ENCODE measurements at places on chromosomes 7 and 10. TPM values are rescaled to one million over a fixed set of nuclear protein-coding genes. Genes with fewer than 3 reads are reported as not detected.

Gene FAM221A
- 2.3 TPM for total RNA-seq

Gene BTBD16
- 0.29 TPM for total RNA-seq

Gene NEUROG3
- not detected for total RNA-seq

Gene ZEB1
- total RNA-seq: 63.3 TPM

Gene FAM237B
- total RNA-seq: not detected

Gene C7orf57
- not detected for total RNA-seq

Gene COL13A1
- total RNA-seq: 25.6 TPM

GRCh38 chr7:47433564-47433895, 148.4 kb downstream of the TNS3 start:
- H3K4me3 ChIP-seq: no peak overlapping the region
- peaks cover 24% of the 10 kb centered on the region for H3K36me3 ChIP-seq
- no peaks in the 10 kb centered on the region for H3K27me3 ChIP-seq
- peaks cover 41% of the 10 kb centered on the region for H3K4me1 ChIP-seq

GRCh38 chr7:1939434-1940401, 269.6 kb downstream of the ELFN1 start:
- no peak overlapping the region for H3K4me3 ChIP-seq
- H3K36me3 ChIP-seq: peaks cover 2% of the 10 kb centered on the region
- no peaks in the 10 kb centered on the region for H3K27me3 ChIP-seq
- DNase-seq: peak; percentile 86

DNA sequence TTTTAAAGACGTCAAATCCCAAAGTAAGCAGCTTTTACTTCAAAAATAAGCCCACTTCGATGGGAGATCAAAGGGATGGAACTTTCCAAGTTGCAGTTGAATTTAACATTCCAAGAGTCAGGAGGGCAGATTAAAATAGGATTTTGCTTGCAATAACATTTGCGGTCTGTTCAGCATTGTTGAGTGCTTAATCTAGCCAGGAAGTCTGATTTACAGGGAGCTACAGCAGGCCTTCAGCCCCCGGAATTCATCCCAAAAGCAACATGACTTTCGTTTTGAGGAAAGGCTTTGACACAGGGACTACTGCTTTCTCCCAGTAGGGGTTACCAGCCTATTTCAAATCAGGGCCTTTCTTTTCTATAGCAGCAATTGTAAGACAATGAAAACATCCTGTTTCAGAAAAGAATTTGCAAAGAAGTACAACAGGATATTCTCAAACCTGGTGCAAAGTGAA, 279.6 kb upstream of the PITRM1 start:
- H3K27me3 ChIP-seq: no peaks in the 10 kb centered on the region
- H3K27ac ChIP-seq: peak overlapping the region; percentile 96
- H3K36me3 ChIP-seq: no peaks in the 10 kb centered on the region
- H3K4me3 ChIP-seq: no peak overlapping the region
- no peak for DNase-seq

DNA sequence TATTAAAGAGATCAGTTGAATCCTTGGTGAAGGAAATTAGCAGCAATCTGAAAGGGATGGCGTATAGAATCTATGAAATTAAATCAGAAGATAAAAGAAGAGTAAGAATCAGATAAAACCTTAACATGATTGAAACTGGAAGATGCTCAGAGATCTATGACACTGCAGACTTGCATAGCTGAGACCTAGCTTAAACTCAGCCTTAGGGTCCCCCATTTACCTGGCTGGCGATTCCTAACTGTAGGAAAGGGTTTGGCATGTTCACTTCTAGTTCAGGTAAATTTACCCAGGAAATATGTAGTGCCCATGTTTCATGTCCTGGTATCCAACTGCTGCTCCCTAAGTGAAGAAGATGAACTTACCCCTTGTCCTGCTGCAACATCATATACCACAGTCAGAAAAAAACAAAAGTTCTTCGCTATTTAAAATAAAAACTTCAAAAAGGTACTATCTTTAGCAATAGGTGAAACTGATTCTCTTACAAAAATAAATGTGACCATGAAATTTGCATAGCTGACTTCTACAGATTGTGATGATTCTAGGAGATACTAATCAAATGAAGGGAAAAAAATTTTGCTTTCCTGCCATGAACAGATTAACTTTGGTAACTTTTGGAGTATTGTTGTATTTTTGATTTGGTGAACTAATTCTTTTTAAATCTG, 47.8 kb upstream of the TMEM243 start:
- DNase-seq: no peak
- no peak overlapping the region for H3K27ac ChIP-seq
- no peaks in the 10 kb centered on the region for H3K4me1 ChIP-seq

DNA sequence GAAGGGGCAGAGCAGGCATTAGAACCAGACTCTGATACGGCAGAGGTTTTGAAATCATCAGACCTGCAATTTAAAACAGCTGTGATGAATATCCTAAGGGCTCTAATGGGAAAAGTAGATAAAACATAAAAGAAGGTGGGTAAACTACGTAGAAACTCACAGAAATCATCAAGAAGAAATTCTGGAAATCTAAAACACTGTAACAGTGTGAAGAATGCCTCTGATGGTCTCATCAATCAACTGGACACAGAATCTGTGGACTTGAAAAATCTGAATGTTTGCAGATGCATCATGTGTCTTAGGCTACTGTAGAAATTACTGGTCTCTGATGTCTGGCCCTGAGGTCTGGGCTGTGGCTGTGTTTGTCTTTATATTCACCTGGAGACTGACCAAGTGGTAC, 173.0 kb upstream of the NPS start:
- no peak for DNase-seq
- no peaks in the 10 kb centered on the region for H3K27me3 ChIP-seq
- H3K4me1 ChIP-seq: no peaks in the 10 kb centered on the region

DNA sequence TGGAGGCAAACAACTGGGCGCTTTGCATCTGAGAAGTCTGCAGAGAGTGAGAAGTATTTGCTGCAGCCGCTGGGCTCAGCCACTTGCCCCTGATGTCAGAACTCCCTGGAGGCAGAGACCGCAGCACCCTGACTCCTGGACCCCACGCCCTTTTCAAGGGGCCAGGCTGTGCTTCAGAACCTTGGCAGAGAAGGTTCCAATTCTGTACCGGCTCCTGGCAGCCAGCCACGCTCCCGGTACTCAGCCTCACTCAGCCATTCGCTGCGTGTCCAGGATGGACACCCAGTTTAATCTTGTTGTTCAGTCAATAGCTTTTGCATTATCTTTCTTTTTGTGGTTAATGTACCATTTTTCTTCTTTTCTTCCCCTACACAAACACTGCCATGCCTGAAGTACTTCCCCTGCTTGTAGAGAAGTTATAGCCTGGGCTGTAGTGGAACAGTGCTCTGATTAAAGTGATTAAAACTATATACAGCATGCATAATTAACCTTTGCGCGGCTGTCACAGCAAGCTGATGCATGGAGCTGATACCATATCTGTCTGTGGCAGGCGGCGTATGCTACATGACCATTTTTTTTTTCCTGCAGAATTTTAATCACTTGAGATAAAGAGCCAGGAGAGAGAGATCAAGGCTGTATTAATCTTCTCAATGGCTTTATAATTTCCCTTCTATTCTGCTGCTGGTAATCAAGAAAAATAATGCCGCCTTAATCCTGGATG, 578.5 kb downstream of the SDK1 start:
- no peaks in the 10 kb centered on the region for H3K36me3 ChIP-seq
- H3K27me3 ChIP-seq: no peaks in the 10 kb centered on the region
- no peaks in the 10 kb centered on the region for H3K4me1 ChIP-seq
- no peak overlapping the region for H3K27ac ChIP-seq
- DNase-seq: no peak

DNA sequence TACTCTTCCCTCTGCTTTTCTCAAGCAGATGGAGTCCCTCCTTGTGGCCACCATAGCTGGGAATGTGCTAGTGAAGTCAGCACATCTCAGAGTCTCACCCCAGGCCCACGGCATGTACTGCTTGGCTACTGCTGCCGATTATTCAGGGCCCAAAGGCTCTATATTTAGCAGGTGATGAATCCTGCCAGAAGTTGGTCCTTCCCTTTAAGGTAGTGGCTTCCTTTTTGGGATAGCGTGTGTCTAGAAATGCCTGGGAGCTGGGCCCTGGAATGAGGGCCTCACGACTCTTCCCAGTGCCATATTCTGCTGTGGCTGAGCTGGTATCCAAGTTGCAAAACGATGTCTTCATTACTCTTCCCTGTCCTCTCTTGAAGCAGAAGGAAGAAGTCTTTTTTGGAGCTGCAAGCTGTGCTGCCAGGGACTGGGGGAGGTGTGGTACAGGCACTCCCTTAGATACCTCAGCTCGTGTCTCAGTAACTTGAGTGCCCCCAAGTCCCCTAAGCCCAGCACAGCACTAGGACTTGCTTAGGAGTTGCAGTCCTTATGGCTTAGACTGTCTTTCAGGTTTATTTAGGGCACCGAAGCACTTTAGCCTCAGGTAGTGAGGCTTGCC, 100.1 kb downstream of the ADAM22 start:
- H3K27me3 ChIP-seq: no peaks in the 10 kb centered on the region
- H3K36me3 ChIP-seq: no peaks in the 10 kb centered on the region
- H3K4me3 ChIP-seq: no peak overlapping the region
- no peak overlapping the region for H3K27ac ChIP-seq

GRCh38 chr10:73812657-73813056, 1.3 kb upstream of the NDST2 start:
- no peaks in the 10 kb centered on the region for H3K27me3 ChIP-seq
- no peak for DNase-seq
- peaks cover 8% of the 10 kb centered on the region for H3K36me3 ChIP-seq
- H3K4me3 ChIP-seq: no peak overlapping the region
- H3K27ac ChIP-seq: peak overlapping the region; percentile 36
- H3K4me1 ChIP-seq: peaks cover 31% of the 10 kb centered on the region

DNA sequence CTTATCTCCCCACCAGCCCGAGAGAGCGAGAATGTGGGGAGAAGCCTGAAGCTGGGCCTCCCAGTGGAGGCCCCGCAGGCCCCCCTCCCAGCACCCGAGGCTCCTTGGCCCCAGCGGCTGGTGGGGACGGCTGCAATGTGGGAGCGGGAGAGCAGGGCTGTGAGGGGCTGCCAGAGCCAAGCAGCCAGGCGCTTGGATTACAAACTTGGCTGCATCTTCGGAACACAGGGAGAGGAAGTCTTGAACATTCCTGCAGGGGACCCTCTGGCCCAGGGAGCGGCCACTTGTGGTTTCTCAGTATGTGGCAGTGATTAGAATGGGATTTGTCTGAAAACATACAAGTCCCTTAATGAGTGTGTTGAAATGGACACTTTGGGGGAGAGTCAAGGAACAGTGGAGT, 23.2 kb downstream of the ELN start:
- peak overlapping the region; percentile 77 for H3K27ac ChIP-seq
- H3K27me3 ChIP-seq: no peaks in the 10 kb centered on the region
- no peak overlapping the region for H3K4me3 ChIP-seq
- peaks cover 47% of the 10 kb centered on the region for H3K36me3 ChIP-seq

DNA sequence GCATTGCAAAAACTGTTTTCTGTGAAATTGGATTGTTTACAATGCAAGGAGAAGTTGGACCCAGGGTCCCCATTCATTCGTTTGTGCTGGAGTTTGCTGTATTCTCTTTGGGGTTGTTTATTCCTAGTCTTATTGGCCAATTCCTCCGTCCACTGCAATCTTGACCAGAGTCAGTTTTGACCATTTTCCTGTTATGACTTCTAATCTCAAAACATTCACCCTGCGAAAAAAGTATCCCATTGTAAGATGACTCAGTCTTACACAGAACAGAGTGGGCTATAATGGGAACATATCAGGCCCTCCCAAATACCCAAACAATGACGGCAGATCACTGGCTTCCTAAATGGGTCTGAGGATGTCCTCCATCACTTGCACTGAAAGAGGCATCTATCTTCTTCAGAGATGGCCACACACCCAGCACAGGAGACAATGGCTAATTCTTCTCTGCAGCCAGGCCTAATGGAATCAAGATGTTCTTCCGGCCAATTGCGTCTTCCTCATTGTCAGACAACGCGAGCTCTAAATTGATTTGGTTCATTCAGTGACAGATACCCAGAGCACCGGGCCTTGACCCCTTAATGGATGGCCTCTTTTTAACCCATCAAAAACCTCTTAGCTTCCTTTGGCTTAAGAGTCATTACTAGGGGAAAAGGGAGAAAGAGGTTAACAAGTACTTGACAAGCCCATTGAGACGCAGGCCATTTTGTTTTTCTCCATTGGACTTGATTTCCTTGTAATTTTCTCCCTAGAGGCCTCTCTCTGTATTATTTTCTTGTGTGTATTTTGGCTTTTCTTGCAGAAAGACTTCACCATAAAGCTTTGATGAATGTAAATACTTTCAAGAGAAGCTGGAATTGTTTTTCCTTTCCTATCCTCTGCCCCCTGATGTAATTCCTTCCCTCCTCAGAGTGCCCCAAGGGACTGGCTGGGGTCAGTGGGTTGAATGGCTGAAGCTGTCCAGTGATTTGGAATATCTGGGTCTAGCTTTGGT, 129.6 kb downstream of the PRPF18 start:
- DNase-seq: no peak
- H3K36me3 ChIP-seq: peaks cover 18% of the 10 kb centered on the region
- H3K4me3 ChIP-seq: no peak overlapping the region
- H3K27ac ChIP-seq: no peak overlapping the region

GRCh38 chr7:45157653-45158401, at the start of gene RAMP3:
TSS of gene RAMP3 (plus strand) at chr7:45157791. CDS start at chr7:45157829, 38 bp downstream.
- no peak within 1 kb of the TSS for H3K4me3 ChIP-seq
- H3K27me3 ChIP-seq: peaks cover 36% of the 10 kb centered on the region
- H3K27ac ChIP-seq: no peak within 1 kb of the TSS

Measured in chondrocyte (in vitro differentiated cells).